Natural killer cell treated with Interleukin-12 subunit alpha and Interleukin-12 subunit beta and Interleukin-15 and Interleukin-18, amount 100 ng/mL, for 72 hours (primary cell): ENCODE measurements at places on chromosomes 5 and 9. TPM values are rescaled to one million over a fixed set of nuclear protein-coding genes. Genes with fewer than 3 reads are reported as not detected.

LHX6 gene
- not detected for total RNA-seq

EDIL3 gene
- not detected for total RNA-seq

C9orf153 gene
- 0.43 TPM for total RNA-seq

ANKRD18A gene
- not detected for total RNA-seq

KCTD16 gene
- total RNA-seq: not detected

FGD3 gene
- 42.0 TPM for total RNA-seq

TMEFF1 gene
- total RNA-seq: not detected

SH3TC2 gene
- total RNA-seq: not detected

IRX2 gene
- total RNA-seq: not detected

CDH18 gene
- total RNA-seq: not detected

SLC28A3 gene
- total RNA-seq: 0.07 TPM

ADAMTS13 gene
- total RNA-seq: 1.1 TPM

DUSP1 gene
- 12.4 TPM for total RNA-seq

OR4F3 gene
- total RNA-seq: not detected

- DNase-seq: no peak
Observed at GRCh38 chr5:67262206-67262605, 65.6 kb upstream of the CD180 start.

DNA sequence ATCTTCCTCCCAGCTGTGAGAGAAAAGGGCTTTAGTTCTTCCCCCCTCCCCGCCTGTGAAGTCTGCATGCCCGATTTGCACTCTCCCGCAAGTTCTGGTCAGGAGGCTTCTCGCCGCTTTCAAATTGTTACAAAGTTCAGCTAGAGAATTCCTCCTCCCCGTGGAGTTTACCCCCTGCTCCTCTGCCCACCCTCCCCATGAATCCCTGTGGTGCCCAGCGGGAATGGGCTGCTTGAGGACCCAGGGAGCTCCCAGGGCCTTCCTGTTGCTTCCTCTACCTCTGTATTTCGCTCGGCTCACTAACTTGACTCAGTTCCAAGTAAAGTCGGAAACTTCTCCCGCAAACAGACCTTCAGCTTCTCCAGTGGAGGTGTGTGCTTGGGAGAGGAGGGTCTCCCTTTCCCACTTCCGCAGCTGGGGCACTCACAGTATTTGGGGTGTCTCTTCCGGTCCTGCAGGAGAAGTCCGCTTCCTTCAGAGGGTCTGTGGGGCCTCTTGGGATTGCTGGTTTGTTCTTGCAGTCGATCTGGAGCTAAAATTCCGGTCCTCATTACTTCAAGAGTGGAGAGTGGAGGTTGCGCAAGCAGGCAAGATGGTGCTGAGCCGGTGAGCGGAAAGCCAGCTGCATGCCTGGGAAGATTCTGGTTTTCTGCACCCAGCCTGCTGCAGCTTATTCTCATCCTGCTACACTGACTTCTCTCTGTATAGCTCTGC lies 97.8 kb downstream of the ADAMTS12 start:
- DNase-seq: no peak

GRCh38 chr9:99345942-99346341 lies 123.9 kb downstream of the SEC61B start:
- no peak for DNase-seq

DNA sequence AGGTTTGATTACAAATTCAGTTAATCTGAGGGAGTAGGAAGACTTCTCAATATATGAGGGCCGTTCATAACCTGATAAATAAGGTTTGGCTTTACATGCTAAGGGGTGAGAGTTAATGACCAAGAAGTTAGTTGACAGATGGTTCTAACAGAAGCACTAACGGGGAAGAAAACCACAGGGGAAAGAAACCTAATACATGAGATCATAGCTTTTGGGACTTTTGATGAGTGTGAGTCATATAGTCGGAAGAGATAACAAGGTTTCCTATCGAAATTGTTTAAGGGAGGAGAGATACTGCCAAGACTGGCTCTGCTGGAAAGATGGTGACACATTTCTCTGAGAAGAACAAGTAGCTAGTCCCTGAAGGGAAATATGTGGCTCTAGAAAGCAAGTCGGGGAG lies 140.1 kb downstream of the COX7C start:
- no peak for DNase-seq

DNA sequence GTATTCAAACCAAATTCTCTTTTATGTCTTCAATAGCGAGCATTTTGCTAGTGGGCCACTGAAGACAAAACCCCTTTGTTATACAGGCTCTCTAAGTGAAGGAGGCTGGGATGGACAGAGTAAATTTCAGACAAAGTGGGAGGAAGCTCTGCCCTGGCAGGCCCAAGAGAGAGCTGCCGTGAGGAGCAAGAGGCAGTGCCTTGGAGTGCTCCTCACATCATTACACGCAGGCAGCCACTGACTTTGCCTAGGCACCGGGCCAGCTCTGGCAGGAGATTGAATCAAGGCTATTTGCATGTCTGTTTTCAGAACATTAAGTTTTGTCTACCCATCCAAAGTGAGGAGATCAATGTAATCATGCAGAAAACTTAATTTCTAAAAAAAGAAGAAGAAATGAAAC lies 167.7 kb downstream of the CCDC192 start:
- DNase-seq: no peak

GRCh38 chr9:5851445-5851844 lies 18.5 kb upstream of the ERMP1 start:
- peak; percentile 85 for DNase-seq

DNA sequence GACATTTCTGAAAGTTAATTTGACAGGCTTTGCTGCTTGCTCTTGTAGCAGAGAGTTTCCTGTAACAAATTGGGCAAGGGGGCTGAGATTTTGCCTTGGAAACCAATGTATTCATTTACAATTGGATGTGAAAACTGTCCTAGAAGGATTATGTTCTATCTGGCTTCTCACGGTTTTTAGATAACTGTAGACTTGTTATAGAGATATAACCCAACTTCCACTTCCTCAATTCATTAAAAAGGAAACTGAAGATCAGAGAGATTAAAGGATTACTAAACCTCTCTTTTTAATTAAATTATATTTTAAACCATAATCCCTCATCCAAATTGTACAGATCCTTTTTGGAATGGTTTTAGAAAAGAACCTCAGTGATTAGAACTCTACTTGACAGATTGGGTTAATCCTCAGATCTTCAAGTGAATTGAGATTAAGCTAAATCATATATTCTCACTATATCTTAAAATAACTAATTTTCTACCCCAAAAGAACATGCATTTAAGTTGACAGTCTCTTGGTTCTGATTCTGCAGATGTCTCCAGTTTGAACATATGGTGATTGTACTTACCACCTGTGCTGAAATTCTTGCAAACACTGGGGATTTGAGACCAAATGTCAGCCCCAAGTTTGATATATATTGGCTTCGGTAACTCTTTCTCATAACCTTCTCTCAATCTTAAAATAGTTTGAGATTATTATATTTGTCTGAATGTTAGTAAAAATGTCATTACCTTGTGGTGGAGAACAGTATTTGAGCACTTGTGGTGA lies 130.1 kb upstream of the C9orf72 start:
- no peak for DNase-seq

DNA sequence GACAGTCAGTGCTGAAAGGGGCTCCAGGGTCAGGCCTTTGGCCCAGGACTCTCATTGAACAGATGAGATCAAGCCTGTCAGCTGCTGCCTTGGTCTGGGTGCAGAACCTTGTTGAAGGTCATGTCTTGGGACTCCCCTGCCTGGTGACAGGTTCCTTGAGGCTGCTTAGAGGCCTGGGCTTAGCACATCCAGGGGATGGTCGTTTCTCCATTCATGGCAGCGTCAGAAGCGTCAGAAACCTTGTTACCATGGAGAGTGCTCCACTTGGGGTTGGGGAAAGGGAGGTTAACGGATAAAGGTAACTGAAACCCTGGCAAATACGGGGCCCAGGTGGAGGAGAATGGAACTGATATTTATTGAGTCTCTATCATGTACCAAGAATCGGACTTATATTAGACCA lies 8.8 kb downstream of the ARPC5L start:
- DNase-seq: no peak

DNA sequence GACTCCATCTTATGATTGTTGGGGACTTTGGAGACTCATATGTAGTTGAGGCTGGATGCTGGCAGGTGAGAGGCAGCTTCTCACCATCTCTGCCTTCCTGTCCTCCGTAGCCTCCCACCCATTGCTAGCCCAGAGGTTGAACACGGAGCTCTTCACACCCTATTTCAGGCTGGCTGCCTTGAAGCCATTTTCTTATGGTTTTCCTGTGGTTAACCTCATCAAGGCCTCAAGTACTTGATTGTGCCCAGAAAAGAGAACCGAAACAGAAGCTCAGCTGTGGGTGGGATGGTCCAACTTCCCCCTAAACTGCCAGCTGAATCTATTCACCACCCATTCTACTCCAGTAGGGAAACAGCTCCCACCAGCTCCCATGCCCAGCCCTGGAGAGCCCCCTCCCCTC lies 102.9 kb downstream of the LIFR start:
- DNase-seq: peak; percentile 75

DNA sequence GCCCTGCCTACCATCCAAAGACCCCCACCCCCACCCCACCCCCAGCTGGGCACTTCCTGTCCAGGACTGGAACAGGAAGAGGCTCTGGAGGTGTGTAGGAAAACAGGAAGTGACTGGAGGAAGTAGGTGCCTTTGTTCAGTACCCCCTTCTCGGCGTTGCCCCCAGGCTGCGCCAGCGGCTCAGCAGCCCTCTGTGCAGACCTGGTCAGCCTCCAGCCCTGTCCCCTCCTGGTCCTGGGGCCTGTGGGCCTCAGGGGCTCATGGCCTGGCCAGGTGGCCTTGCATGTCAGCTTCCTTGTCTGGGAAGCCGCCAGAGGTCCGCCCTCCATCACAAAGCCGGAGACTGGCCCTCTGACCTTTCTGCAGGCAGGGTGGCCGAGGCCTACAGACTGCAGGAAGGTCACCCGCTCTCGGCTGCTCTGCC lies 26.0 kb downstream of the FLT4 start:
- no peak for DNase-seq

DNA sequence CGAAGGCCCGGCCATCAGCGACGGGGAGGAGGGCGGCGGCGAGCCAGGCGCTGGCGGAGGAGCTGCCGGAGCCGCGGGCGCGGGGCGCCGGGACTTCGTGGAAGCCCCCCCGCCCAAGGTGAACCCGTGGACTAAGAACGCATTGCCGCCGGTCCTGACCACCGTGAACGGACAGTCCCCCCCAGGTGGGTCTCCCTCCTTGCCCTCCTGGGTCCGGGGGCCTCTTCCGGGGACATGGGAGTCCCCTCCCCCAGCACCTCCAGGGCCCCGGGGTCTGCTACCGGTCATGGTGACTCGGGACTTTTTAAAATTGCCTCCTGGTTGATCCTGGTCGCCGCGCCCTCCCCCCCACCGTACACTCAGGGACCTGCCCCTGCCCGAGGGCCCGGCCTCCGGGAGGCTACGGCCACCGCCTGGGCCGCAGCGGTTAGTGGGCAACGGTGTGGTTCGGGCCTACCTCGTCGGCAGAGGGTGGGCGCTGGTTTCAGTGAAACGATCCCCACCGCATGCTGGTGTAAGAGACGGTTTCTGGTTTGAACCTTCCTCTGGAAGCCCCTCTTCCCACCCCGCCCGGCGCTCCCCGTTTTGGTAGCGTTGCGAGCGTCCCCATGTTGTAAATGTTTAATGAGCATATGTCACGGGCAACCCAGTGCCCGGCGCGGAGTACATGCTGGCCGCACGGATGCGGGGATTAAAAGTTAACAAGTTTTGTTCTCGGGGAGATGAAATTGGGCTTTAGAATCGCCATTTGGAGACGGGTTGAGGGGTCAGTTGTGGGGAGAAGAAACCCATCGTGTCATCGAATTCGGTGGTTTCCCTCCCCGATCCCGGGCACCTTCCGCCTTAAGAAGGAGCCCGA lies 1.1 kb downstream of the LARP1 start:
- DNase-seq: peak; percentile 71

DNA sequence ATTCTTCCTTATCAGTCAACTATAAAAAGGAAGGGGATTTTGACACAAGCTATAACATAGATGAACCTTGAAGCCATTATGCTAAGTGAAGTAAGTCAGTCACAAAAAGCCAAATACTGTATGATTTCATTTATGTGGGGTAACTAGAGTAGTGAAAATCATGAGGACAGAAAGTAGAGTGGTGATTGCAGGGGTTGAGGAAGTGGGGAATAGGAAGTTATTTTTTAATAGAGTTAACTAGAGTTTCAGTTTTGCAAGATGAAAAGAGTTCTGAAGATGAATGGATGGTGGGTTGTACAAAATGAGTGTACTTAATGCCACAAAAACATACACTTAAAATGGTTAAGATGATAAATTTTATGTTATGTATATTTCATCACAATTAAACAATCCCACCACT lies 65.4 kb upstream of the FAM174A start:
- DNase-seq: no peak

DNA sequence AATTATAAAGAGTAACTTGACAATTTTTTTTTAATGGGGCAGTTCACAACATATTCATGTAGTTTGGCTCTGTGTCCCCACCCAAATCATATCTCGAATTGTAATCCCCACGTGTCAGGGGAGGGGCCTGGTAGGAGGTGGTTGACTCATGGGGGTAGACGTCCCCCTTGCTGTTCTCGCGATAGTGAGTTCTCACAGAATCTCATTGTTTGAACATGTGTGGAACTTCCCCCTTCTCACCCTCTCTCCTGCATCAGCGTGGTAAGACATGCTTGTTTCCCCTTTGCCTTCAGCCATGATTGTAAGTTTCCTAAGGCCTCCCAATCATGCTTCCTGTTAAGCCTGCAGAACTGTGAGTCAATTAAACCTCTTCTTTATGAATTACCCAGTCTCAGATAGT lies 40.7 kb downstream of the FBXW11 start:
- DNase-seq: peak; percentile 62

- no peak for DNase-seq
Observed at GRCh38 chr5:169631360-169631759, 5.7 kb upstream of the DOCK2 start.

GRCh38 chr9:76818271-76818670 lies 54.0 kb downstream of the PCA3 start:
- no peak for DNase-seq

- DNase-seq: no peak
Observed at GRCh38 chr5:176549871-176550270, 729 bp downstream of the CDHR2 start.

- no peak for DNase-seq
Observed at GRCh38 chr9:112554516-112554915, 67.9 kb downstream of the KIAA1958 start.

GRCh38 chr9:36665921-36666431 lies 93.3 kb downstream of the MELK start:
- no peak for DNase-seq

- no peak for DNase-seq
Observed at GRCh38 chr9:94538908-94539307, 16.0 kb upstream of the PCAT7 start.

- no peak for DNase-seq
Observed at GRCh38 chr5:158565017-158565789, 534.5 kb downstream of the EBF1 start.

- DNase-seq: no peak
Observed at GRCh38 chr5:137142764-137143605, 356.1 kb downstream of the SPOCK1 start.

GRCh38 chr9:73573235-73573634 lies 421.6 kb downstream of the ANXA1 start:
- DNase-seq: no peak

GRCh38 chr9:95627802-95628201 lies 111.0 kb upstream of the PTCH1 start:
- no peak for DNase-seq

GRCh38 chr9:69376651-69377050 lies 51.6 kb downstream of the ENTREP1 start:
- DNase-seq: no peak
